ENCODE measurements at places on chromosomes 11 and 22.

DNA sequence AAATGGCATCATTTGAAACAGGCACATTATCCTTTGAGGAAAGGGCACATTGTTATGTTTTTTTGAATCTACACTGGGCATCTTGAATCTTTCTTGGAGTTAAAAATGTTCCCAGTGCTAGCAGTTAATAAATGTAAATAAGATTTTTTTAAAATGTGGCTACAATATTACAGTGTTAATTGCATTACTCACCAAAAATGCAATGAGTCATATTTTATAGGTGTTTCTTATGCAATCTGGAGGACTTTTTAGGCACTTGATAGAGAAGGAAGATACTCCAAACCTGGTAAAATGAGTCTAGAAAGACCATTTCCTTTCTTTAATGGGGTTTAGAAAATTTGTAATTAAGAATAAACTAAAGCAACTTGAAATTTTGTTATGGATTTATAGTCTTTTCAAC lies 238.0 kb downstream of the METTL15 start:
- no peak for DNase-seq

DNA sequence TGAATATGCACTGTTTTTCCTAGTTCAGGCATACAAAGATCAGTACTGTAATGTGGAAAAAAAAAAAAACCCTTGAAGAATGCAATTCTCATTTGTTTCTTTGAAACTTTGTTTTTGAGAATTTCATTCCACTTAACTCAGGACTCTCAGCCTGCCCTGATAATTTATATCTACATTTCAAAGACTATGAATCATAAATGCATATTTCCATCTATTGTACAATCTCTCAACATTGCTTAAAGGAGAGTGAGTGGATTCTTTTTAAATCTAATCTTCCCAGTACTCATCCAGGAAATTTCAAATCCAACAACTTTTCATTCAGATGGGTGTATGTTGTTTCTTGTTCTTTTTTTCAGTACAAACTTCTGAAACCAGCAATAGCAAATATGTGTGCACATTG lies 322.2 kb upstream of the DDI1 start:
- DNase-seq: no peak

- no peak for DNase-seq
Measured at GRCh38 chr11:121793916-121794315, 322.1 kb downstream of the BLID start.

GRCh38 chr11:62024936-62025486 lies 57.6 kb upstream of the FTH1 start:
- no peak for DNase-seq

DNA sequence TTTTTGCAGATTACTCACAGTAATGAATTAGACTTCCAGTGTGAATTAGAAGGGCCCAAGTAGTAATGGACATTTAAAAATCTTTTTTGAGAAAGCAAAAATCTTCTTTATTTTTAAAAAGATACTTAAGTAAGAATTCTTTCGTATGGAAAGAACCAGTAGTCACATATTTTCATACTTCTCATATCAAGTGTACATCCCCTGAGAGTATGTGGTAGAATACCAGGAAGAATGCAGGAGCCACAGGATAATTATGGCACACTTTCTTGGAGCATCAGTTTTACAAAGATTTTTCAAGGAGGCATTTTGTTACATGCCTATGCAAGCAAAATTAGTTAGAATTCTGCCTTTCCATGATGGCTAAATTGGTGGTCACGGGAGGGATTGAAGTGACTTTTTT lies 28.1 kb downstream of the POLD3 start:
- DNase-seq: no peak

GRCh38 chr11:12246989-12247388 lies 130.4 kb upstream of the PARVA start:
- no peak for DNase-seq
